Progenitor cell of endocrine pancreas (in vitro differentiated cells): ENCODE measurements at places on chromosomes 6 and 20.

GRCh38 chr20:62524505-62524911 lies 48.7 kb upstream of the GATA5 start:
- DNase-seq, result no peak

DNA sequence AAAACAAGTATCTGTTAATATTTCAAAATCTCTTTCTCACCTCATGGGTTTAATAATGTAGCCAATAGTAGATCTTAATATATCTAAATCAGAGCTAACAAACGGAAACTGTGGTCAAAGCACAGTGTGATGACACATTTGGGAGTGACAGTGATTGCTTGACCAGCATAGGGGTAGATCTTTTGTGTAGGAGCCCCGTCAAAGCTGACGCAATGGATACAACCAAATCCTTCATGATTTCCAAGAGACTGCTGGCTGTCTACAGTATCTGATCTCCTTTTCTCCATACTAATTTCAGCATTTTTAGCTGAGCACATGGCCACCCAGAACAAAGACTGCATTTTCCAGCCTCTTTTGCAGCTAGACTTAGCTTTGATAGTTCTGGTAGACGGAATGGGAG lies 299.3 kb upstream of the ECI2 start:
- DNase-seq, result no peak

GRCh38 chr6:124203812-124204167 lies 400.1 kb downstream of the NKAIN2 start:
- no peak for DNase-seq

DNA sequence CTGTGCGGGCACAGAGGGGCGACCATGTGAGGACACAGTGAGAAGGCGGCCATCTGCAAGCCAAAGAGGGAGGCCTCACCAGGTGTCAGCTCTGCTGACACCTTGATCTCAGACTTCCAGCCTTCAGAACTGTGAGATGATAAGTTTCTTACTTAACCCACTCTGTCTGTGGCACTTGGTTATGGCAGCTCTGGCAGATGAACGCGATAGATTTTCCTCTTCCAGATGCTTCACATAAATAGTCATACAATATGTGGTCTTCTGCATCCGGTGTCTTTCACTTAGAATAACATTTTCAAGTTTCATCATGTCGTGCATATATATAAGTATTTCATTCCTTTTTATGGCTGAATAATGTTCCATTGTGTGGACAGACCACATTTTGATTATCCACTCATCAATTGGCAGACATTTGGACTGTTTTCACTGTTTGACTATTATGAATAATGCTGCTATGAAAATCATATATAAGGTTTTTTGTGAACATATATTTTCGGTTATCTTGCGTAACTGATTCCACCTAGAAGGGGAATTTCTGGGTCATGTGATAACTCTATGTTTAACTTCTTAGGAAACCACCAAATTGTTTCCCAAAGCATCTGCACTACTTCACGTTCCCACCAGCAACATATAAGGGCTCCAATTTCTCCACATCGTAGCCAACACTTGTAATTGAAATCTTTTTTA lies 30.2 kb downstream of the PRR18 start:
- DNase-seq, result no peak

DNA sequence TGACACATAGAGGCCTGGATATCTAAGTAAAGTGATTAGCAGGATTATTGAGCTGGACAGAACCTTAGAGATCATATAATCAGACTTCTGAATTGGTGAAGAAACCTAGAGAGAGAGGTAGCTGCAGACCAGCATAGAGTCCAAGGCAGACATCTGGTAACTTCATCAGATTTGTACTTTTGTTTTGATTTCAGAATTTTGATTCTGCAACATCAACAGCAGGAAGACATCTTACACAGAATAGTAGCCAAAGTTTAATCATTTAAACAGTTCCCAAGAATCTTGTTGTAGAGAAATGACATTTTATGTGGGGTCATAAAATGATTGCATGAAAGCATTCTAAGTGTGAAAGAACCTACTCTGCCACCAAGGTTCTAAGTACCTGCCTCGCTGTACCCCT lies 39.4 kb downstream of the RPRD1B start:
- no peak for DNase-seq

DNA sequence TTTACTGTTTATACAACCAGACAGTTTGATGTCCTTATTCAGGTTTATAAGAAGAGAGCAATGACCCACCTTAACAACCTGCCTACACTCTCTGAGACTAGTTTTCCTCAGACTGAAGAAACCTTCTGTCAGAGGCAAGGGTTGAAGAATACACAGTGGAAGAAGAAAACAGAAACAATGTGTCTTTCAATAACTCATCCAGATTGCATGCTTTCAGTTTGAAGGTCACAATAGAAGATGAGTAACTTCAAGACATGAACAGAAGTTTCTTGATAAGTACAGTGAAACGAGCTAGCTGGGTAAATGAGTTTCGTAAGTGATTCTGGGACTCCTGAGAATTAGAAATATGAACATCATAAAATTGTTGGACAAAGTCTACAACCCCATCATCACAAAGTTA lies 141.7 kb downstream of the STXBP5 start:
- DNase-seq, result no peak

DNA sequence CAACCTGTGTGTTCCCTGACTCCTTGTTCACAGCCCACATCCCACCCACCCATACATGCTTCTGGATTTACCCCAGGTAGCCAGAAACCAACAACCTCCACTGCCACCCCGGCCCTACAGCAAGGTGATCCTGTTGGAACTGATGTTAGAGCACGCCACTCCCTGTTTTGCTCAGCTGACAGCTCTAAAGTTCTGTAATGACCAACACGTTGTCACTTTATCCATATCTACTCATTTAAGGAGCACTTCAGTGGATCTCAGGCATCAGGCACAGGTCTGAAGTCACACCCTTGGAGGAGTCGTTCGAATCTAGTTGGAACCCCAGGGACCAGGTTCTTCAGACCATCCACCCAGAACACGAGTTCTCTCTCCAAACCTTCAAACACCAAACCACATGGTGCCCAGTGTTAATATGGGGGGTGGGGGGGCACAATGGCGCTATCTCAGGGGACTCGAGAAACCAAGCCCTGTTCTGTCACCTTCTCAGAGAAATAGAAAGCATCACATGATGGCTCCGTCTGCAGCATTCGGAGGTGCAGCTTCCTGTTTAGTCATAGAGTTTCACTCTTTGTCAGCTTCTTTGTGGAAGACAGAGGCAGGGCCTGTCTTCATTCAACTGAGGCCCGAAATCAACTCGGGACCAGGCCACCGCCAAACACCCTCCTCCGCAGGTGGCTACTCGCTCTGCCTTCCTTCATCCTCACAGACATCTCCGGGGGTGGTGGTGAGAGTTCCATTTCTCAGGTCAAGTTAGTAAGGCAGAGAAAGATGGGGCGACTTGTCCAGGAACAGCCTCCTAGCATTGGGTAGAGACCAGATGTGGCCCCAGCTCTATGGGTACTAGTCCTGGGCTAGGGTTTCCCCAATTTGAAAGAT lies 142.2 kb downstream of the NFATC2 start:
- no peak for DNase-seq

DNA sequence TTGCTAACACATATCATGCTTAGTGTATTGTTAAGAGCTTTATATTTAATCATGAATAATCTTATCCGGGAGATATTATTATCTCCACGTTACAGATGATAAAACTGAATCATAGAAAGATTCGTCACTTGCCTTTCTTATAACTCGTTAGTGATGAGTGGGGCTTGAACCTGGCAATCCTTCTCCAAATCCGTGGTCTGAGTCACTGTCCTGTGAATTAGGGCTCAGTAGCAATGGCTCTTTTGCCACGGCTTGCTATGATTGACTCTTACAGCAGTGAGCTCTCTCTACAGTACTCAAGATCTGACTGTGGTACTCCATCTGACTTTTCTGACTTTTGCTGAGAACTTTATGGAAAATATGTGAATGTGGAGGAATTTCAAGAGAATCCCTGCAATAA lies 246.9 kb downstream of the PACRG start:
- no peak for DNase-seq

DNA sequence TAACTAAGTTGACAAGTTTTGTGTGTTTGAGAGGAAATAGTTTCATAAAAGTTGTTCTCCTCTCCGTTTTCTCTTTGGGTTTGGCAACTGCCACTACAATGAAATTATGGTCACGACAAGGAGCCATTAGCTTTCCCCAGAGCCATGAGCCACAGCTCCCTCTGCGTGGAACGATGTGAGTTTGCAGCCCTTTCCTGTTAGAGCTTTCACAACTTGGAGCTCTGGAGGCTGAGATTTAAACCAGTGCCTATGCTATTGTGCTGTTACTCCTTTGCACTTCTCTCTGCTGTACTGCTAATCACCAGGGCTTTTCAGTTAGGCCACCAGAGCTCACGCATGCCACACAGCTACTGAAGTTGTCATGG lies 29.3 kb upstream of the TXNDC5 start:
- DNase-seq, result no peak

DNA sequence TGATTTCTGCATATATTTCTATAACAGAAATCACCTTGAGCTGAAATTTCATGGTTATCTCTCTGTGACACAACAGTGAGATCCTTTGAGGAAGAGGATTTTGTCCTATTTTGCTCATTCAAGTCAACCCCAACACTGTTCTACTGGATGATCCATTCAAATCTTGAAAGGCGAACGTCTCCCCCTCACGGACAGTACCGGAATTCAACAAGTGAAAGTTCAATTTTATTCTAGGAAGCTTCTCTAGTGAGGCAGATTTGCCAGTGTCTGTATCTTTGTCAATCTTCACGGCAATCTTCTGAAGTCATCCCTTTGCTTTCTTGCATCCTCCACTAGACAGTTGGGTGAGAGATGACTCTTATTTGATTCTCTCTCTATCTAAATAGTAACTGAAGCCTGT lies 91.7 kb upstream of the PDE7B start:
- DNase-seq, result no peak

GRCh38 chr20:38221119-38221589 lies 39.4 kb downstream of the KIAA1755 start:
- peak; percentile 87 for DNase-seq

- DNase-seq, result no peak
These were observed 886.7 kb downstream of the TBC1D32 start for GRCh38 chr6:120447605-120448004.

DNA sequence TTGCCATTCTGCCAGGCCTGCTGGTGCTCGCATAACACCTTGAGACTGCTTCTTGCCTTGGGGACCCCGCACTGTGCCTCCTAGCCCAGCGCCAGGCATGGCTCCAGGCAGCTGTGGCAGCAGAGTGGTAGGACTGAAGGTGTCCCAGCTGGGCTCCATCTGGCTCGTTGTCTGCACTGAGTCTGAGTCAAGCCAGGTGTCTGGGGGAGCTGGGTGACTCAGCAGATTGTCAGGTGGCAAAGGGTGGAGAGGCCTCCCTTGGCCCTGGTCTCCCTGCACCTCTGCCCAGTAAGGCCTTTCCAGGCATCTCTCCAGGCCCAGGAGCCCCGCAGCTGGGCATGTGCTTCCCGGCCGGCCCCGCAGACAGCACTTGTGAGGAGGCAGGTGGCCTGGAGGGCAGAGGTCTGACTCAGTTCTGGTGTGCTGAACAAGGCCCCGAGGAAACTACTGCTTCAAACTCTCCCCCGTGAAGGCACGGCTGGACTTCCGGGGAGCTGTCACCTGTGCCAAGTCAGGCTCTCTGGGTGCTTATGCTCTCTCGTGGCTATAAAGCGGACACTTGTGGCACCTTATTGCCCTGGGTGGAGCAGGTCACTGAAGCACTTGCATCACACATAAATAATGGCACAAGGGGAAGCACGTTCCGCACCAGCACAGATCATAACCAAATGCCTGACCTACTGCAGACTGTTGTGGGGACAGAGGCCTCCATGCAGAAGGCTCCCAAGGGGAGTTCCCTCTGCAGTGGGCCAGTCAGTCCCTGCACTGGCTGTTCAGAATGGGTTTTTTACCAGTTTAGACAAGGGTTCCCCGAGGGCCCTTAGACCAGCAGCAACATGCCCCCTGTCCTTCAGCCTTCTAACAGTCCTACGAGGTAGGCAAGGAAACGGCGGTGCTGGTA lies 27.5 kb downstream of the FOXC1 start:
- DNase-seq, result no peak

DNA sequence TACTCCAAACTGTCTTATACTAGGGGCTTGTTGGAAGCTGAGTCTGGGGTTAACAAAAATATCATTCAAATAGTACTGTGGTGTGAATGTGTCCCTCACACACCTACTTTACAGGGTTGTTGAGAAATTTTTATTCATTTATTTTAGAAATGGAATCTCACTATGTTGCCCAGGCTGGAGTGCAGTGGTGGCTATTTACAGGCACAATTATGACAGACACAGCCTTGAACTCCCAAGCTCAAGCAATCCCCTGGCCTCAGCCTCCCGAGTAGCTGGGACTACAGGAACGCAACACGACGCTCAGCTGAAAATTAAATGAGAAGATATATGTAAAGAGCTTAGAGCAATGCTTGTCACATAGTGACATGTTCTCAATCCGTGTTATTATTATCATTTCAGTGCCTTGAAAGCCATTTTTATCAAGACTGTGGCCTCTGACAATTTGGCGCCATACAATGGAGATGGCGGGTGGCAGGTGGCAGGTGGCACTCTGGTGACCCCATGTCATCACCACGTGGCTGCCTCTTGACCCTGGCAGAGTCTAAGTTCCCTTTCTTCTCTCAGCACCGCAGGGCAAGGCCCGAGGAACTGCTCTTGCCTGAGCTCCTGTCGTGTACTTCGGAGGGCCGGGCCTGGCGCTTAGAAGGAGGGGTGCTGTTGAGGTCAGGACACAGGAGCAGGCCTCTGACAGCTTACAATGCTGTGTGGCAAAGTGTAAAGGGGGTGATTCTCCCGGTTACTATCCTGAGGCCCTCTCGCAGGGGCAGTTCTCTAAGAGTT lies 64.5 kb downstream of the STX11 start:
- DNase-seq, result no peak

- no peak for DNase-seq
These were observed 59.4 kb upstream of the SLC35B3 start for GRCh38 chr6:8494730-8495129.

DNA sequence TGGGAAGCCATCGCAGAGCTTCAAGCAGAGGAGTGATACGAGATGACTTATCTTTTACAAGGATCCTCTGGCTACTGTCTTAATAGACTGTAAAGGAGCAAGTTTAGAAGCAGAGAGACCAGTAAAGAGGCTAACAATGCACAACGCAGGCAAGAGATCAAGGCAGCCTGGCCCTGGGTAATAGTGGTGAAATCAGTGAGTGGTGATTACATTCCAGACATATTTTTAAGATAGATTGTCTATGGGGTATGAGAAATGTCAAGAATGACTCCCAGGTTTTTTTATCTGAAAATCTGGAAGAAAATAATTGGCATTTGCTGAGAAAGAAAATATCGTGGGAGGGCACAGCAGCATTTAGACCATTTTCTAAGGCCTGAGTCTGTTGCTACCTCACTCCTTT lies 213.6 kb upstream of the HTR1E start:
- no peak for DNase-seq

DNA sequence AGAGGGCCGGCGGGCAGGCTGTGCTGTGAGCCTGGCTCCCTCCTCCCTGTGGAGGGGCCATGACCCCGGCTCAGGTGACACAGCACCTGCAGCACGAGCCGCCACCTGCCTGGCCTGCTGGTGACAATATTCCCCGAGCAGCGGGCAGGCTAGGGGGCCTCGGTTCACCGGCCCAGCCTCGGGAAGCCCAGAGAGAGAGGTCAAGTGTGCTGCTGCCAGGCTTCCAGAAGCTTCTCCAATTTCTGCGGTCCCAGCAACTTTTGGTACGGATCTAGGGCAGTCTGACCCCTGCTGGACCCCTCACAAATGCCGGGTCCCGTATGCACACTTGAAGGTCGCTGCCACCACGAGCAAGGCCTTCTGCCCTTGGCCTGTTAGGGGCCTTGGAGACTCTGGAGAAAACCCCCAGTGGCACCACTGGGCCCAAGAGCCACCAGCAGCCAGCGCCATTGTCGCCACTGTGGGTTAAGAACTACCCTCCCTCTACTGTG lies 38.6 kb upstream of the NOL4L start:
- peak; percentile 35 for DNase-seq

- no peak for DNase-seq
These were observed 486 bp downstream of the FKBP1A start for GRCh38 chr20:1392443-1392692.
